ENCODE measurements at places on chromosomes 13 and 19.

GRCh38 chr19:41408256-41408655 is 10.6 kb downstream of the BCKDHA start:
- no peak for DNase-seq

- no peak for DNase-seq
These were observed 6.4 kb downstream of the EGLN2 start for GRCh38 chr19:40805258-40805868.

DNA sequence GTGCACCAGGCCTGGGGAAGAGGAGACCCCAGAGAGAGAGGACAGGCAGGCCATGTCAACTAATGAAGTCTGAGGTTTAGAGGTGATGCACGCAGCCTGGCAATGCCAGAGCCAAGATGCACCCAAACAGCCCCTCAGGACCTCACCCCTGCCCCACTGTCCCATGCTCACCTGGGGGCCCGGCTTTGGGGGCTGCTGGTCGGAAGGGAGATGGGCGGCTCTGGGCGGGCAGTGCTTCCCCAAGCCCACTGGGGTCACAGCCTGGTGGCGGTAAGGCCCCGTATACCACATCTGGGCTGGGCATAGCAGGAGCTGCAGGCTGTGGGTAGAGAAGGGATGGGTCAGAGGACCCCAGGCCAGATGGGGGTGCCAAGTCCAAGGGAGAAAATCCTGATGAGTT is 8.6 kb upstream of the TMEM161A start:
- no peak for DNase-seq

- DNase-seq, result no peak
These were observed 23.3 kb upstream of the KCTD4 start for GRCh38 chr13:45224176-45224575.

DNA sequence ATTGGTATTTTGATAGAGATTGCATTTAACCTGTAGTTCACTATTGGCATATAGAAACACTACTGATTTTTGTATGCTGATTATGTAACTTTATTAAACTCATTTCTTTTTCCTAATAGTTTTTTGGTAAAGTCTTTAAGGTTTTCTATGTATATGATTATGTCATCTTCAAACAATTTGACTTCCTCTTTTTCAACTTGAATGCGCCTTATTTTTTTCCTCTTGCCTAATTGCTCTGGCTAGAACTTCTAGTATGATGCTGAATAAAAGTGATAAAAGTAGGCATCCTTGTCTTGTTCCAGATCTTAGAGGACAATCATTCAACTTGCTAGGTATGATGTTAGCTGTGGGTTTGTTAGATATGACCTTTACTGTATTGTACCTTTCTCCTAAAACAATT is 1034.9 kb downstream of the PCDH9 start:
- DNase-seq, result no peak

DNA sequence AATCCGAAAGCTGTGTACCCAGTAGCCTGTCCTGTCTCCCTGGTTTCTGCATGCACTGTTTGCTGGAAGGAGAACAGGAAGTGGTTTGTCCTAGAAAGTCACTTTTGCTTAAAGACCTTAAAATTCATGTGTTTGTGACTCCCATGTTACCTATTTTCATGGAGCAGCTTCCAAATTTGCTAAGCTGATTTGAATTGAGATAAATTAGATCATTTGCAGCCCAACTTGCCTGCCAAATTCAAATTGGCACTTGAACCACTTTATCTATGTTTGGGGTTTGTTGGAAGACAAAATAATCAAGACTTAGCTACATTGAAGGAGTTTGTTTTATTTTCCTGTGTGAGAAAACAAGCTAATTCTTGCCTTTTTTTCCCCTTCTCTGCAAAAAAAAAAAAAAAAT is 532.5 kb downstream of the DIAPH3 start:
- DNase-seq, result no peak

DNA sequence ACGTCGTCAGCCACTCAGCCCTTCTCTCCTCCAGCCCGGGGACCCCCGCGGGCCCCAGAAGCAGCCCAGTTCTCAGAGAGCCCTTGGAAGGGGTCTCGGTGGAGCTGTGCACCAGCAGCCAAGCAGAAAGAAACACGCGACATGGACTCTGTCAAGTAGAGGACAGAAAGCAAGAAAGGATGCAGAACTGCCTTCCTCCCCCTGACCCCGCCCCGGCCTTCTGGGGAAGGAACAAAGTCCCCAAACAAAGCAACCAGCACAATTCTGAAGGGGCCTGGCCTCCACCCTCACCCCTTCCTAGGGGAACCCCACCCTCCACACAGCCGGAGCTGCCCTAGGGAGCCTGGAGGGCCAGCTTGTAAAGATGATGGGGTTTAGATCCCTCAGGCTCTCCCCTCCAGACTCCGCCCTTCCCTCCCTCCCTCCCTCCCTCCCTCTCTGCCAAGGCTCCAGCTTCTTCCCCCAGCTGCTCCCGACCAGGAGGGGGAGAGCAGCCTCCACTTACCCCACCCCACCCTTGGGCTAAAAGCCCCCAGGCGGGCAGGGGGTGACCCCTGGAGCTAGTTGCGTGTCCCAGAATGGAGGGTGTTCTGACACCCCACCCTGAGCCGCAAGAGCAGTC is 7.8 kb downstream of the LYL1 start:
- no peak for DNase-seq

GRCh38 chr19:47239152-47239551 is 8.2 kb upstream of the BBC3 start:
- DNase-seq, result no peak

GRCh38 chr13:37348916-37349643 is 243.6 kb upstream of the CSNK1A1L start:
- no peak for DNase-seq

DNA sequence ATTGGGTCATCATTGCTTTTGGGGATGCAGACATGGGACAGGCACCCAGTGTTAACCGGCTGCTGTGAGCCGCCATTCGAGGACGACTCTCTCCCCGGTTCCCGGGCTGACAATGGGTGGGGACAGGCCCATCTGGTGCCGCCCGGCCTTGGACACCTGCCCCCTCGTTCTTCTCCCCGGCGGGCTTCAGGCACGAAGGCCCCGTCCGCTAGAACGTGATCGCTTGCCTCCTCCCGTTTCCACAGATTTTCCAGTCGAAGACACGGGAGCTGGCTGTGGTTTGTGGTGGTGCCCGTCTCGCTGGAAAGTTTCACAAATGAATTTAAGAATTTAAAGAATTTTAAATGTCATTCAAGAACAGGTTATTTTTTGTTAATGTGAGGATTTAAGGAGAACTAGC is 2.0 kb downstream of the PALM start:
- no peak for DNase-seq

DNA sequence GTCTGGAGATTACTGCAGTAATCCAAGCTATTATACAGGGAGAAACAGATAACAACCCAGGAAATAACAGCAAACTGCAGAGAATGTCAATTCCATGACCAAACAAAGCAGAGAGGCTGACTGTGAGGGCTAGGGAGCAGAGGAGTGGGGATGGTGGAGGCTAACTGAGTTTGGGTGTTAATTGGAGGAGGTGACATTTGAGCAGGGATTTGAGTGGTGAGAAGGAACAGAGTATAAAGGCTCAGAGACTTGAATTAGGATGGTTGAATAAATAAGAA is 3.1 kb downstream of the DMAC2 start:
- no peak for DNase-seq

- DNase-seq, result no peak
These were observed 59.8 kb downstream of the TRPM4 start for GRCh38 chr19:49217382-49217781.

DNA sequence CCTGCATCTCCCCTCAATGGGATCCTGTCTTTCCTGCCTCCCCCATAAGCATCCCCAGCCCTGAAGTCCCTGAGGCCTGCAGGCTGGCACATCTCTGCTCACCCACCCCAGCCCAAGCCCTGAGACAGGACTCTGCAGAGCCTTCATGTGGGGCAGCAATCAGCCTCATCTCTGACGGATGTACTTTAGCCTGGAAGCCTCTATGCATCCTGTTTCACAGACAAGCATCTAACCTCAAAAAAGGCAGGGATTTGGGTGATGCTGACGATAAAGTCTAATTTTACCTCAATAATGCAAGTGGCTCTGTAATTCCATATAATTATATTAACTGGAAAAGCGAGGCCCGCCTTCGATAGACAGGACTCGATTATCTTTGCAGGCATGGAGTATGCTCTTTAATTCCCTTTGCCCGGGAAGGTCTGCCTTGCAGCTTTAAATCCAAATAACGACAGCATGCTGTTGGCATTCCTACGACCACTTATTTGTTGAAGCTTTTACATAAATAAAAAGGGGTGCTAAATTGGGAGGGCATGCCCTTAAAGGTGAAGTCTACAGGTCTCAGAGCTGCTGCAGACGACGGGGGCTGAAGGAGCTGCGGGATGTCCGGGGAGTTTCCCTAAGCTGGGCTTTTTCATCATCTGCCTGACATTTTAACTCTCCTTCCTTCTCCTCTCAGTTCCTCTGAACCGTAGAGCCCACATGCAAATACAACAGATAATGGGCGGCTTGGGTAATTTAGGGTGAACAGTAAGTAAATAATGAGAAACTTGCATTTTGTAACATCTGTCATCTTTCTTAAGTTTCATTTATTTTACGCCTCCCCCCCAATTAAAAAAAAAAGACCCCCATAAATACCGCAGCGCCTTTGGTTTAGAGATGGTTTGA is 211.5 kb downstream of the URI1 start:
- no peak for DNase-seq

DNA sequence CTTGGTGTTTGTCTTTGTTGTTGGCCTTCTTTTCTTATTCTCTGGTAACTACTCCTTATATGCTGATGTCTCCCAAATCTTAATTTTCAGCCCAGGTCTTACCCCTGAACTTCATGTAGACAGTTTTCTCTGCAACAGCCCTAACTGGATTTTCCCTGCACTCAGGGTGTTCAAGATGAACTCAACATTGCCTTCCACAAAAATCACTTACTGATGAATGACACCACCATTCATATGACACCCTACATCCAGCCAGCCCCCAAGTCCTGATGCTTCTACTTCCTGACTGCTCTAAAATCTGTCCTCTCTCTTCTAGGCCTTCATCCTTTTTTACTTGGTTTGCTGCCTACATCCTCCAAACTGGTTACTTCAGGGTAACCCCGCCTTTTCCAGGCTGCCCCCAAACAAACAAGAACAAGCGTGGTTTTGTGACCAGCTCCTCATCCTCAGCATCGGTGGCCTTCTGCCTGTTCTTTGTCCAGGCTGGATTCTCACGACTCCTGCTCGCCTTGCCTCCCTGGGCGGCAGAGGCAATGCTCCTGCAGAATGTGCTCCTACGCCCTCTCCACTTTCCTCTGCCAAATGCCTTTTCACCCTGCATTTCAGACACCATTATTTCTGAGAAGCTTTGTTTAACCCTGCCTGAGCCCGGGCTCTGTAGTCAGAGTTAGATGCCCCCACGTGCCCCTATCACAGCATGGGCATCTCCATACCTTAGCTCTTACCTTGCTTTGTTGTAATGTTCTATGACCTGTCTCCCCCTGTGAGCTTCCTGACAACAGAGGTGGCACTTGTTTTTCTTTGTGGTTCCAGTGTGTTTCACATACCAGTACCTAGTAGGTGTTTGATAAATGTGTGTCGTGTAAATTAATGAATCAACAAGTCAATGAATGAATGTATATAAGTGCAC is 61.8 kb downstream of the WDFY2 start:
- DNase-seq, result no peak

- DNase-seq, result no peak
These were observed 30.4 kb downstream of the NWD1 start for GRCh38 chr19:16750081-16750480.

DNA sequence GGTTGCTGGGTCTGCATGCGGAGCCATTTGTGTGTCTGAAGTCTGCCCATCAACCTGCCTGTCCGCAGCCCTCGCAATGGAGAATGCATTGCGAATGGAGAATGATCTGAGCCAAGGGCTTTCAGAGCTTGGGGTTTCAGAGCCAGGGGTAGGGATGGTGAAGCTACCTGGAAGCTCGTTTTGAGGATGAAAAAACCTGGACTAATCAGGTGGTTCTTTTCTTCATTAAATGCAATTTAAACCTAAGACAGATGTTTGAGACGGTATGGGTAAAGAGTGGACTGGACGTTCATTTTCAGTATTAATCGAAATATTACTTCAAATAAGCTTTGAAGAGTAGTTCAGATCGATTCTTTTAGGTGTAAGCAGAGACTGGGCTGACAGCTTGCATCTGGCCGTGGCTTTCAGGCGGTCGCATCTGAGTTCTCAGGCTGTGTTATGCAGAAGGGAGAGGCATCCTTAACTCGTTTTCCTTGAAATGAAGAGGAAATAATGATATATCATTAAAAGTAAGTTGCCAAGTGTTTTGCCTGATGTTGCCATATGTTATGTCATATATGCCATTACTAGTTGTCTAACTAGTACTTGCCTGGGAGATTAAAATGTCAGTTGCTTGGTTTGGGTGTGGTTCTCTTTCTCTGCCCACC is 801 bp downstream of the MCF2L start:
- DNase-seq, result no peak

- DNase-seq, result no peak
These were observed 11.5 kb downstream of the EPN1 start for GRCh38 chr19:55686311-55687050.

DNA sequence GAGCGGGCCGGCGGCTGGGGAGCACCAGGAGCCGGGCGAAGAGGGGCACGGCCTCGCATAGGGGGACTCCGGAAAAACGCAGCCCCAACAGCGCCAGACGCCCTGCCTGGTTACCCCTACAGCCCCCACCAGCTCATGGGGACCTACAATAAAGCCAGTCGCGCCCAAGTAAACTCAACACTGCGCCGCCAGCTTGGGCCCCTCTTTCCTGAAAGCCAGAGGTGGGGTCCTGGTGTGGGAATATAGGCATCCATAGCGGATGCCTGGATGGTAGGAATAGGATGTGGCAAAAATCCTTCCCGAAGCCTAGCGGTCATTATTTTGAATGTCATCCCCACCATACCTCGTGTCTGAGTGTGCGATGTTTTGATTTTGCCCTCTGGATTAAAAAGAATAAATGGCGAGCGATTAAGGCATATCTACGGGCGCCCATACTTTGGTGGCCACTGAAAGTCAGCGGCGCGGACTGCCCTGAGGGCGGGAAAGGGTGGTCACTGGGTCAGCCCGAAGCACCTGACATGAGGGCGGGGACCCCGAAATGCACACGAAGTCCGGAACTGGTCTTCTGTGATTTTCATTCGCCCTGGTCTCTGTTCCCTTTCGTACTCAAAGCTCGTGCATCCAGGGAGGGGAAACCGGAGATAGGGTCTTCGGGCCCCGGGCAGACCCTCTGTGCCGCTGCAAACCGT is at the start of the genes NHLRC3 and PROSER1:
Gene NHLRC3 (plus strand): TSS at position 577 of the 689 bp plus-strand sequence. CDS start 184 bp downstream, outside the sequence.
Gene PROSER1 (minus strand): TSS at position 210 of the 689 bp plus-strand sequence. CDS start 847 bp downstream, outside the sequence.
- DNase-seq, result peak; percentile 78

DNA sequence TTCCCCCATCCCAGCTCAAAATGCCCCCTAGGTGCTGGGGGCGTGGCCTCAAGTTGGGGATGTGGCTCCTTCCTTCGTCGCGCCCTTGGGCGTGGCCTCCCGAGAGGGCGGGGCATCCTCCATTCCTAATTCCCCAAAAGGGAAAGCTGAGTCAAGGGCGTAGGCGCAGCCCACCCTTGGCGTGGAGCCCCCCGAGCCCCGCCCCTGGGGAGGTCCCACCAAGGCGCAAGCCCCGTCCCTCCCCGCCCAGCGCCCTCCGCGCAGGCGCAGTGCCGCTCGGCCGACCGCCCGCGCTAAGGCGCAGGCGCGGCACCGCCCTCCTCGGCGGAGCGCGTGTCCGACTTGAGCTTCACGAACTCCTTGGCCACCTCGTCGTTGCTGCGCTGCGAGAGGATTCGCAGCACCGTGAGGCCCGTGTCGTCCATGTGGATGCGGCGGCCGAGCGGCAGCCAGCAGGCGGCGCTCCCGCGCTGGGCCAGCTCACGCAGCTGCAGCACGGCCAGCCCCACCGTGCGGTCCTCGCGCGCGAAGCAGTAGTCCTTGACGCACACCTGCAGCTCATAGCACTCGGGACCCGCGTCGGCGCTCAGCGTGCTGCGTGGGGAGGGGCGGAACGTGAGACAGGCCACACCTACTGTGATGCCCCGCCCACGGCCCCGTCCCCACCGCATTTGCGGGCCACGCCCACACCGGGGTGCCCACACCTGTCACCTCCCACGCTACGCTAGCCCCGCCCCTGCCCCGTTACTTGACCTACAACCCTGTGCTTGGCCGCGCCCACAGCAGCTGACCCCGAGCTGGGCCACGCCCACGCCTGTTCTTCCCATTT is 50.5 kb downstream of the COLGALT1 start:
- DNase-seq, result peak; percentile 56

All from activated CD8-positive, alpha-beta memory T cell treated with anti-CD3 and anti-CD28 coated beads for 4 hours (primary cell).